ENCODE measurements at places on chromosomes 6 and 20.

GRCh38 chr20:58691773-58692578 is 624 bp upstream of the NPEPL1 start:
- DNase-seq = peak; percentile 8

GRCh38 chr6:75178757-75179156 is 27.1 kb downstream of the COL12A1 start:
- no peak for DNase-seq

DNA sequence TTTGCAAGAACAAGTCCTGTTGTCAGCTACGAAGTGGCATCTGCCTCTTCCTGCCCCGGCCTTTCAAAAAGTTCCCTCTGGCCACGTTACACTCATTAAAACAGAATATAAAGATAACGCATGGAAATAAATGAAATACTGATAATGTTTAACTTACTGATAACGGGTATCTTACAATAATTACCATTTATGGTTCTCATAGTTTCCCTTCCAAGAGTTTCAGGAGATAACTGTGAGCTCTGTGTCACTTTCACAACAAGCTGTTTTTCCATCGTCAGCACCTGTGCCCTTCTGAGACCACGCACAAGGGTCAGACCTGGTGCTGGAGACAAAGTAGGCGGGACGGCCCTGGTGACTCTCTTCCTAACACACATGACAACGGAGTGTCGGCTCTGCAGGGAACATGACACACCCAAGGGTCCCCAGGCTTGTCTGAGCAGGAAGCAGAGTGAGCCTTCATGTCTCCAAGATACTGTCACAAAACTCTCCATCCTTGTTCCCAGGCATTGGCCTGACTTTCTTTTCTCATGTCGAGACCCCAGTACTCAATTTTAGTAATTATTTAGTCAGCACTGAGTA is 86.2 kb upstream of the THBS2 start:
- DNase-seq = no peak

DNA sequence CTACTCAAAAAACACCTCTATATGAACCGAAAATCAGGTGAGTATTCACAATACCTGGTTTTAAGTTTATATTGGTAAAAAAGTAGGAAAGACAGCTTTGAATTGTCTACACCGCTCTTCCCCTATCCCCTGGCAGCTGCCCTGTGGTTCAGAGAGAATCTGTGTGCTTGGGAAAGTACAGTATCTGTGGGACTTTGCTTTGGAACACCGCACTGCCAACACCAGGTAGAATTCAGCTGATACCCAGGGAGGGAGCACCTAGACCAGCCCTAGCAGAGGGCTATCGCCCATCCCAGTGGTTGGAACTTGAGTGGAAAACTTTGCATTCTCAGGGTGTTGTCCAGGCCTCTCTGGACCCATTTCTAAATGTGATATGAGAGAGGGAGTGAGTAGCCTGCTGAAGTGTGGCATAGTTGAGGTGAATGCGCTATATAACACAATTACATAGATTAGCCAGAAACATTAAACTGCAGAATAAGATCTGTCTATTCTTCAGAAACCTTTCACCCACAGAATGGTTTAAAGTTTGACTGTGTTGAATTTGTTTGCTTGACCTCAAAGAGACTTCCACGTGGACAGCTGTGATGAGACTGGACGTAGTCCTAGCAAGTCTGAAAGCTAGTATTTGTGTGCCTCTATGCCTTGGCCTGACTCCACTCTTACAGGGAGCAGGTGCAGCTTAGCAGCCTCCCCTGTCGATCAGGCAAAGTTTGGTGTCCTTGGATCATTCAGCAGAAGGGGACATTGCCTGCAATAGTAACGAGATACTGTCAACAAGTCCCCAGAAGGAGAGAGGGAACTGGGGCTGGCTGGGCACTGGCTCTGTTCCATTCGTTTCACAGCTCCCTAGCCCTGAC is 11.5 kb upstream of the MPC1 start:
- DNase-seq = no peak

DNA sequence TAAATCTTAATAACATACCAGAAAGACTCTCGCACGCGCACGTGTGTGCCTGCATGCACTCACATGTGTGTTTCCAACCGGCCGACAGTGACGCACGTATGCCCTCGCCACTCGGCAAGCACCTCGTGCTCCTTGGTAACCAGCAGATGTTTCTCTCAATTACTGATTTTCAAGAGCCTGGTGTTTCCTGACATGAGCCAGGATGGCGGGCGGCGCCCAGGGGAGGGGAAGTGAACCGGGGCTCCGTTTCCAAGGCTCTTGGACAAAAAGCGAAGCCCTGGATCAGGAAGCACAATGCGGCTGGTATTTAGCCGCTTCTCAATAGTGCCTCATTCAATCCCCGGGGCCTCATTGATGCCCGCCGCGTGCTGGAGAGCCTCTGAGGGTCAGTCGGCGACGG is 37.7 kb downstream of the PMEPA1 start:
- peak; percentile 54 for DNase-seq

DNA sequence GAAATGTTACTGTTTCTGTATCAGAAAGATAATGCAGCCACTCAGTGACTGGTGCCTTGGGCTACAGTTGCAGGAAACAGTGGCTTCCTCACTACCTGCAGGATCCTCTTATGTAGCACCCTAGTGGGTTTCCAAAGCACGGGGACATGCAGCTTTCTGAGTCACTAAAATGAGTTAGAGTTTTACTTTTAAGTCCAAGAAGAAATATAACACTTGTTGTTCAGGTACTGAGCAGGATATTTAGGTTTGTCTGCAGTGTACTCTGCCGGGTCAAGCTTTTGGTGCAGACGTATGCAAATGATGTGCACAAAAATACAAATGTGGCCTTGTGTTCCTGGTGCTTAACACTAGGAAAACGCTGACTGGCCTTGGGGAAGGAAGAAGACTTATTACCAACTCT is 22.0 kb downstream of the ACSS1 start:
- DNase-seq = no peak

DNA sequence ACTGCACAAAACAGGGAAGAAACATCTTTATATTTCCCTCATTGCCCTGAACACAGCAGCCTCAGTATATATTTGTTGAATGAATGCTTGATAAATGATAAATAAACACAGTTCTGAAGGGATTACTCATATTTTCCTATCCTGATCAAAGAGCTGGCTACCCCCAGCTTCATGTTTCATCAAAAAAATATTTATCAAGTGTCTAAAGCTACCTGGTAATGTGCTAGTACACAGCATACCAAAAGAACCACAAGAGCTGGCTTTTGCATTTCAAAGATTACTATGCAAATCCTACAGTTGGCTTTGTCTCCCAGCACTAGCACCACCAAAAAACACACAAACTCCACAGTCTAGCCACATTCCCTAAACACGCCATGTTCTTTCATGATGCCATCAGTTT is 130.0 kb downstream of the BTBD9 start:
- DNase-seq = peak; percentile 21

GRCh38 chr6:155195903-155196302 is 67.9 kb upstream of the CLDN20 start:
- no peak for DNase-seq

GRCh38 chr6:100517106-100517505 is 52.4 kb upstream of the SIM1 start:
- DNase-seq = no peak

DNA sequence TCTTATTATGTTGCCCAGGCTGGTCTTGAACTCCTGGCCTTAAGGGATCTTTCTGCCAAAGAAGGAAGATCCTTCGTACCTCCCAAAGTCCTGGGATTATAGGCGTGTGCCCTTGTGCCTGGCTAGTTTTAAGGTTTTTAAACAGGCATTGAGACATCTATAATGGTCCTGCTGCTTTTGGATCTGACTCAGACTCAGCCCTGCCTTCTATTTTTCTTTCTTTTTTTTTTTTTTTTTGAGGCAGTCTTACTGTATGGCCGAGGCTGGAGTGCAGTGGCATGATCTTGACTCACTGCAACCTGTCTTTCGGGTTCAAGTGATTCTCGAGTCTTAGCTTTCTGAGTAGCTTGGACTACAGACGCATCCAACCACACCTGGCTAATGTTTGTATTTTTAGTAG is 73.7 kb downstream of the PHF20 start:
- no peak for DNase-seq

DNA sequence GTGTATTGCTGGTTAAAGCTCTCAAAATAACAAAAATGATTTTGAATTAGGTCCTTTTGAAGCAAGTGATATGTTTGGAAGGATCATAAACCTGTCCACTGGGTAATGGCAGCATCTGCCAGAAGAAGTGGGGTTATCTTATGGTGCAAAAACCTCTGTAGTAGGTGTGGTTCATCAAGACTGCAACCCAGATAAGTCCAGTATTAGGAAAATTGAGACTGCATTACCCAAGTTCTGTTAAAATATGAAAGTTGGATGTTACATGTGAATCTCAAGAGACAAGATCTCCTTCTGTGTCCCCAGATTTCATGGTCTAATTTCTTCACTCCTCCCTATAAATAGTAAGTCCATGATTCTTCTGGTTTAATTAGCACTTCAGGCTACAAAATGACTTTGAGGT is 59.4 kb downstream of the RPRD1B start:
- no peak for DNase-seq

DNA sequence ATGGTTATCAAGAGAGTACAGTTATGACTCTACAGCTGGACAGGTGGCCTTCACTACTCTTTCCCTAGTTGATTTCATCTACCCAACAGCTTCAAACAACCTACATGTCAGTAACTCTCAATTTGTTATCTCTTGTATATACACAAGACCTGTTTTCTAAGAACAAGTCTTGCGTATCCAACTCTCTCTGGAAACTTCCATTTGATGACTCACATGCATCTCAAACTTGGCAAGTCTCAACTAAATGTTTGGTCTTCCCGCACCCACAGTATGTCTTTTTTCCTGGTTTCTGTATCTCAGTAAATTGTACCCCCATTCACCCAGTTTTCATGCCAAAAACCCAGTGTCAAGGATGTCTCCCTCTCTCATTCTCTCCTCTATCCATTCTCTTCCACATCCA is 97.7 kb downstream of the BTBD9 start:
- DNase-seq = no peak

DNA sequence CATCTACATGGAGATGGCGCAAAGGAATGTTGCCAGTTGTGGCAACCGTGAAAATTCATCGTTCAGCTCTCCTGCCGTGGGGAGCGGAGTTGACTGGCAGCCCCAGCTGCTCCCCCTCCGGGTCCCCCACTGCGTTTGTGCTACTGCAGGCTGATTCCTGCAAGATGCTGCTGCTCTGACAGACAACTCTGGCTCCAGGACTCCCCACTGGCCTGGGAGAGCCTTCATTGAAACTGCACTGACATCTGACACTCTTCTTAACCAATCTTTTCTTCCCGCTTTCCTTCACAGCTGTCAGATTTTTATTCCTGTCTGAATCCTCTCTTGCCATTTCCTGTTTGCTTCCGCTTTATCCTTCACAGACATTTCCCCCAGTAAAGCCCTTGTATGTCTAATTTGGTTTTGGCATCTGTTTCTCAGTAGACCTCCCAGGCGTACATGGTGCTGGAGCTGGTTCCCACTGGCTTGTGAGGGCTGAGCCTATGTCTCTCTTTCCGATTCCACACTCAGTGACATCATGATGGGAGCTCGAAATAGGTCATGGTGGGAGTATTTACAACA is 9.5 kb upstream of the ATRN start:
- peak; percentile 52 for DNase-seq

- DNase-seq = no peak
These were observed 59.1 kb upstream of the PRDM1 start for GRCh38 chr6:106026748-106027715.

DNA sequence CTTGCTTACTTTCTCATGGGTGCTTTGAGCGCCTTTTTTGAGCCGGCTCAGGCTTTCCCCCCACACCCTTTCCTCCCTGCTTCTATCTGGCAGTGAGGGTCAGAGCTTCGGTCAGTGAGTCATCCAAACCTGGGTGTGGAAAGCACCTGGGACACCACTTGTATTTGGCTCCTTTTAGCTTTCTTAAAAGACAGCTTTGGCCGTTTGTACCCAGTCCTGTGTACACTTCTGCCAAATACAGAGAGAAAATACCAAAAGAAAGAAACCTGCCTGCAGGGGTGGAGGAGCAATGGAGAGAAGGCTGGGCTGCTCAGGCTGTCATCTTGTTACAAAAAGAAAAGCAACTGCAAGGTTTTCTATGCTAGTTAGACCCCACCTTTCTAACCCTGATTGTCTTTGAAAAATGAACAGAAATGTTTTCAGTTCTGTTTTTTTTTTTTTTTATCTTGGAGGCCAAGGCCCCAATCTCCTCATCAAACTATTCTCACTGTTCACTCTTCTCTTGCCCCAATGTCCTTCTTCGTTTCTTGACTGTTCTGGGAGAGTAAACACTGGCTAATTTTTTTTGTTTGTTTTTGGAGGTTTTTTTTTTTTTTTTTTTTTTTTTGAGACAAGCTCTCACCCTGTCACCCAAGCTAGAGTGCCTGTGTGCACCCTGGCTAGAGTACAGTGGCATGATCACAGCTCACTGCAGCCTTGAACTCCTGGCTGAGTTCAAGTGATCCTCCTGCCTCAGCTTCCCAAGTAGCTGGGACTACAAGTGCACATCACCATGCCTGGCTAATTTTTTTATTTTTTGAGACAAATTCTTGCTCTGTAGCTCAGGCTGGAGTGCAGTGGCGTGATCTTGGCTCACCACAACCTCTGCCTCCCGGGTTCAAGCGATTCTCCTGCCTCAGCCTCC is 76.4 kb downstream of the SSR1 start:
- no peak for DNase-seq

- DNase-seq = no peak
These were observed 10.7 kb upstream of the PRR18 start for GRCh38 chr6:166318649-166319600.

DNA sequence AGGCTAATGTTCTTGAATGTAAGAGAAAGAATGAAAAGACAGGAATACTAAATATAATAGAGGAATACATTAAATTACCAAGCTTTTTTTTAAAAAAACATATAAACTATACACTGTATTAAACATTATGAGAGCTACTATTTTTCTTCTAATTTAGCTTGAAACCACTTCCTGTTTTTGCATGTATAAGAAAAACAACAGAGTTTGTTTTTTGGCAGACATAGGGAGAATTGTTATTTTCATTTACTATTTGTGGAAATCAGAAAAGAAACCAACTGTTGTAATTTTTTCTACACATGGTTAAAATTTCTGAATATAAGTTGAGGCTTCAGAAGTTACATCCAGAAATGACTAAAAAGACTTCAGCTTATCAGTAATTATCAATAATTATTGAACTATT is 991.8 kb upstream of the GJE1 start:
- DNase-seq = no peak

DNA sequence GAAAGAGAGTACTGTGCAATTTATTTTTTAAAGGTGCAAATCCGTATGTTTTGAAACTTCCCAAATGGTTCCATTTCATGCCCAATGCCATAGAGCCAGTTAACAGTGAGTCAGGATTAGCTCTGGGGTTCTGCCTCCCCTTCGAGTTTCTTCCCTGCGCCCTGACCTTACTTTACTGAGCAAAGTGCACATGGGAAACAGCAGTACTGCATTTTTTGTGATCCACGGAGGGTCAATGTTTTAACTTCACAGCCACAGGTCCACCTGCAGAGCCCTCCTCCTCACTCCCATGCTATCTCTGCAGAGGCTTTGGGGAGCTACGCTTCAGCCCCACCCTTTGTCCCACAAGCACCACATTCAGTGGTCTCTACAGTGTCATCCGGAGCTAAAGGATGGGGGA is 44.0 kb upstream of the CNKSR3 start:
- no peak for DNase-seq
